ENCODE measurements at places on chromosomes 12 and 14.

DNA sequence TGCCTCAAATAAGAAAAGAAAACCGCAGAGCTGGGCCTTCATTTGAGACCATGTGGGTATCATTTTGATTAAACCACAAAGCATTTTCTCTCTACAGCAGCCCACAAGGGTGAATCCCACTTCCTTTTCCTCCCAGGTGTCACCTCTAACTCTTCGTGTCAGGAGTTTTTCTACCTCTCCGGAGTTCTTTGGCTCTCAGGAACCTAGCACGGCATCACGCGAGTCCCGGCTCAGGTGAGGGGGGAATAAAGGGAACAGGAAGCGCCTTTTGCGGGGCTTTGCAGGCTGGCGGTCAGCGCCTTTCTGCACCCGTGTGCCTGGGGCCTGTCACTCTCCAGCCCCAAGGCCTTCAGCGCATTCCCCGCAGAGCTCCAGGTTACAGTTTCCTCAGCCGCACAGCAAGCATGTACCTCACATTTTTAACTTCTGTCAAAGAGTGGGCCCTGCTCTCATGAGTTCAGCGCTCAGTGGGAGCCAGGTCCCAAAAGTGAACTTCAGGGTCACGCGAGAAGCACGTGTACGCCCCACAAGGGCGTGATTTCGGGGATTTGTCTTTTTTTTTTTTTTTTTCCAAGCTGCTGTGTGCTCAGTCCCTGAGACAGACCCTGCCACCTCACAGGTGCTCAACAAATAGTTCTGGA, 740 bp upstream of the PRPF40B start:
- H3K4me3 ChIP-seq: peak overlapping the region; percentile 83
- peaks cover 13% of the 10 kb centered on the region for H3K4me1 ChIP-seq
- H3K36me3 ChIP-seq: no peaks in the 10 kb centered on the region
- peaks cover 3% of the 10 kb centered on the region for H3K27me3 ChIP-seq
- DNase-seq: peak; percentile 33

- no peak overlapping the region for H3K27ac ChIP-seq
- no peak for DNase-seq
- H3K36me3 ChIP-seq: no peaks in the 10 kb centered on the region
- no peaks in the 10 kb centered on the region for H3K27me3 ChIP-seq
- no peak overlapping the region for H3K4me3 ChIP-seq
Observed at GRCh38 chr12:7601406-7601805, 64.3 kb downstream of the APOBEC1 start.

DNA sequence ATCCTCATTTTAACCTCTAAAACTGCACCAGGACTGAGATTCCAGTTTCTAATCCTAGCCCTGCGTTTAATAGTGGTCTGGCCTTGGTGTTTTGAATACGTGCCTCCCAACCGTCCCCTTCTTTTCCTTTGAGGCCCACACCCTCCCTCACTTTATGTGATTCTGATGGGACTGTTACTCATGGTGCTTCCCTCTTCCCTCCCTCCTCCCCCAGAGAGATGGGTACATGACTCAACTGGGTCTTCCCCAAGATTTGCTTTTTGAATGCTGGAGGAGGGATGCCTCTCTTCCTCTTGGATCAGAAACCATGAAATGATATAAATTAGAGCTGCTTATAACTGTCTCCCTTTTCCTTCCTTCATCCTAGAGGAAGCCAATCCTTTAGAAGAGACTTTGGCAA, 8.2 kb upstream of the PPP2R5E start:
- no peaks in the 10 kb centered on the region for H3K27me3 ChIP-seq
- no peak overlapping the region for H3K4me3 ChIP-seq
- H3K4me1 ChIP-seq: no peaks in the 10 kb centered on the region
- no peak for DNase-seq
- H3K36me3 ChIP-seq: no peaks in the 10 kb centered on the region

- H3K27me3 ChIP-seq: no peaks in the 10 kb centered on the region
- H3K27ac ChIP-seq: no peak overlapping the region
- peaks cover 3% of the 10 kb centered on the region for H3K36me3 ChIP-seq
- DNase-seq: no peak
- no peak overlapping the region for H3K4me3 ChIP-seq
Observed at GRCh38 chr14:100122481-100123223, 36.8 kb downstream of the DEGS2 start.

- no peaks in the 10 kb centered on the region for H3K4me1 ChIP-seq
- DNase-seq: peak; percentile 36
- H3K36me3 ChIP-seq: no peaks in the 10 kb centered on the region
Observed at GRCh38 chr12:17992002-17992656, 97.9 kb downstream of the RERGL start.

DNA sequence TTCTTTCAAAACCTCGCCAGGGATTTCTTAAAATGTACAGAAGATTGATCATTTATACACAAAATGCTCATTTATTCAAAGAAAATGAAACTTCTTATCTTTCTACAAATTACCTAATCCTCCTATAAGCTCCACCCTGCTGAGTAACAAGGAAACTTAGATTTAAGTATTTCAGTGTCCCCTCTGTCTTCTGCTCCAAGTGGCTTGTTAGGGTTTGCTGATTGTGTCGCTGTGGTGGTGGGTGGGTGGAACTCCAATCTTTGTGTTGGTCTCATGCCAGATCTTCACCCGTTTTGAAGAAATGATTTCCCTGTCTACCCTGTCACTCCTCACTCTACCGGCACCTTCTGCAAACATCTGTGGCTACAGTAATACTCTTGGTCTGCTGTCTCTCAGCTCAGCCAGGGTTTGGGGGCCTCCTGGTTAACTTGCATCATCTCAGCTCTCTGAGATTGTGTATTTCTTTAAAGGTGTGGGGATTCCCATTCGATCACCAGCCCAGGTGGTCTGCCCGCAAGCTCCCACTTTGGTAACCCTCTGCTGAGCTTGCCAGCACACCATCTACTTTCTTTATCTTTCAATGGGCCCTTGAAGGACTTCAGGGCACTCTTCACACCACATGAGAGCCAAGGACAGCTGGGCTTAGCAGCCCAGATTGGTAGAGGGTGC, 73.8 kb downstream of the DRAM1 start:
- DNase-seq: no peak
- no peaks in the 10 kb centered on the region for H3K27me3 ChIP-seq
- no peaks in the 10 kb centered on the region for H3K4me1 ChIP-seq
- H3K4me3 ChIP-seq: no peak overlapping the region

Data from fibroblast of lung (primary cell).